GM03348 (cell line): ENCODE measurements at places on chromosomes 1 and 21.
A peak's percentile ranks its signal among the peaks of the same experiment; 100 is the strongest.

DNA sequence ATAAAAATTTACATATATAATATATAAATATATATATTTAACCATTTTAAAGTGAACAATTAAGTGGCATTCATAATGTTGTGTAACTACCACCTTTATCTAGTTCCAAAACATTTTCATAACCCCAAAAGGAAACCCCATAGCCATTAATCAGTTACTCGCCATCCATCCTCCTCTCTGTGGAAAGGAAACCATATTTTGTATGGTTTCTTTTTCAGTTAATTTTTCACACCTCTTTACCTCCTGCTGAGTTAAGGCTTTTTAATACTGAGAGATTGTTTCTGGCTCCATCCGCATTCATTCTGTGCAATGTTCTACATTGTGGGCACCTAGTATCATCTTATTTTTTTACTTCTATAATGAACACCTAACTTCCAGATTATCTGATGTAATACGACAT is 512.1 kb downstream of the LMO4 start:
- DNase-seq = no peak

GRCh38 chr1:53470155-53470554 is 11.0 kb downstream of the DMRTB1 start:
- DNase-seq = peak; percentile 80

- DNase-seq = no peak
Measured at GRCh38 chr1:228273720-228274451, 66.0 kb downstream of the OBSCN start.

DNA sequence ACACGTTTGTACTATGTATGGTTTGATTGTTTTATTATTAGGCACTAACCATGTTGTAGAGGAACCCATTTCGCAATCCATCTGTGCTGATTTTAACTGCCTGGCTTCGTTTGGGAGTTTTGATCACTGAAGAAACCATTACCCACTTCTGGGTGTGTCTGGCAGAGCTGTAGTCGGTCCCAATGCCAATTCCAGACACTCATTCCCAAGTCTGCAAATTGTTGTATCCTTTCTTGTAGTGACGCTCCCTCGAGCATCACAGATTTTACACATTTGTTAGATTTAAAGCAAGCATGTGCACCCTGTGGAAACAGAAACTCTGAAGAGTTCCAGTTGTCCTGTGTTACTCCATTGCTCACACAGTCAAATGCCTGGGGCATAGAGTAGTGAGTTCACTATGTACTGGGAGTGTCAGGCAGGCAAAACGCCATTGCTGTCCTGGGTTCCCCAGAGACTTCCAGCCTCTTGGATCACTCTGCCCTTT is 31.0 kb upstream of the EFCAB14 start:
- no peak for DNase-seq

DNA sequence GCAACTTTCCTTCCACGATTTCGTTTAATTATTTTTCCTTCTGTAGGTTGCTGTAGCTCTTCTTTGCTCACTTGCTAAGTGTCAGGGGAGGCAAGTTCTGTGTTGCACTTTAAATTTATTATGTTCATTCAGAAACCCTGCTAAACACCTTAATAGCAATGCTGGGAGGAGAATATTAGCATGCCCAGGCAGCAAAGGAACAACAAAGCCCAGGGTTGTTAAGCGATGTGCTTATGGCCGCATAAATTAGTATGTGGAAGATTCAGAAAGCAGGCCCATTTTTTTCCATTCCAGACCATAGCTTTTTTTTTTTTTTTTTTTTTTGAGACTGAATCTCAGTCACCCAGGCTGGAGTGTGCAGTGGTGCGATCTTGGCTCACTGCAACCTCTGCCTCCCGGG is 151.3 kb downstream of the BACH1 start:
- no peak for DNase-seq

DNA sequence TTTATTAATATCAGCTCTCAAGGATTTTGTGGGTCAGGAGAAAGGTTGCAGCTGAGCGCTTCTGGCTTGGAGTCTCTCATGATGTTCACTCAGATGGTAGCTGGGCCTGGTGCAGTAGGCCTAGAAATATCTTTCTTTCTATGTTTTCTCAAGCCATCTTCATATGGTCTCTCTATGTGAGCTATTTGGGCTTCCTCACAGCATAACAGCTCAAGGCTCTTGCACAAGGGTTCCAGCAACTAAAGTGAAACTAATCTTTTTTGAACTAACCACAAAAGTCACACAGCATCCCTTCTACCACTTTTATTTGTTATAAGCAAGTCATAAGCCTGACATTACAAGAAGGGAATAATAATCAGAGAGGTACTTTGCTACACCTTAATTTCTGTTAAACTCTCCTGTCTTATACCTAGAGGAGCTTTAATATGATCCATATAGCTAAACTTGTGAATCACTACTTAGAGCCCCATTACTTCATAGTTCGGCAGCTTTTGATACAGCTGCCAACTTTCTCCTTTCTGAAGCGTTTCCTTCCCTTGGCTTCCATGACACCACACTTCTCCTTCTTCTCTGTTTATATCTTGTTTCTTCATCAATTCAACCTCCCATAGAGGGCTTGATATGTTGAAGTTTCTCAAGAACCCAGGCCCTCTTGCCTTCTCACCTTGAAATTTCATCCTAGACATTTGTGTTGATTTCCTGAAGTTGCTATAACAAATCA is 720.2 kb downstream of the LTN1 start:
- DNase-seq = no peak

DNA sequence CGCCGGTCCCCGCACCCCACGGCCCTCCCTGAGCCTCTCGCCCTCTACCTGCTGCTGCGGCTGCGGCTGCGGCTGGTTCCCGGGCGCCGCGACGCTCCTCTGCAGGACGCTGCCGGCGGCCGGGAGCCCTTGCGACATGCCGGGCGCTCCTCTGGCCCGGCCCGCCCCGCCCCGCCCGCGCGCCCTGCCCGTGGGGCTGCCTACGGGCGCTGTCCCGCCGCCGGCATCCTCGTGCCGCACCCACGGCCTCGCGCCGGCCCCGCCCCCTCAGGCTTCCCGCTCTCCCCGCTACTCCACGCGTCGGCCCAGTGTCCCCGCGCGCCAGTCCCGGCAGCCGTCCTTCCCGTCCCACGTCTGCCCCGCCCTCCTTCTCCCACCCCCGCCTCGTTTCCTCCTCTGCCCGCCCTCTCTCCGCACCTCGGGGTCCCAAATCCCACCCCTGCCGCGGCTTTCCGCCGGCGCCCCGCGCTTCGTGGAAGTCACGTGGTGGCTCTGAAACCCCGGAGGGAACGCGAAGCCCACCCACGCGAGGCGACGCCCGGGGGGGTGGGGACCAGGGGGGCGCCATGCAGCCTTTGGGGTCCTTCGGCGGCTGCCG is at the start of gene BATF3:
TSS of gene BATF3 (minus strand) at position 216 of the 598 bp plus-strand sequence. CDS start at position 138, 78 bp downstream.
- peak; percentile 78 for DNase-seq

DNA sequence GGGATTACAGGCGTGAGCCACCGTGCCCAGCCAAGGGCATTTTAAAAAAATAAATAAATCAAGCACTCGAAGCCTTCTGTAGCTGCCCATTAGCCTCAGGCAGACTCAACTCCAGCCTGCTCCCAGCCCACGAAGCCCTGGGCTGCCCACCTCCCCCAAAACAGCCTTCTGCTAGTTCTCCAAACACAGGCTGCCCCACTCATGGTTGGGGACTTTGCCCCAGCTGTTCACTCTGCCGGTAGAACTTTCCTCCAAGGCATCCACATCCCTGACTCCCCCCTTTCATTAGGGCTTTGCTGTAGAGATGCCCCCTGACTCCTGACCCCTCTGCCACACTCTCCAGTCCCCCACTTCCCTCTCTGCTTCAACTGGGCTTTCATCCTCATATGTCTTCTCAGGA is 29.7 kb upstream of the LAPTM5 start:
- DNase-seq = no peak

- DNase-seq = peak; percentile 90
Measured at GRCh38 chr1:212667223-212668139, 32.2 kb downstream of the BATF3 start.

- no peak for DNase-seq
Measured at GRCh38 chr1:25698252-25698651, 81.7 kb downstream of the MAN1C1 start.

- DNase-seq = peak; percentile 77
Measured at GRCh38 chr1:67355745-67356424, 48.2 kb downstream of the IL12RB2 start.

DNA sequence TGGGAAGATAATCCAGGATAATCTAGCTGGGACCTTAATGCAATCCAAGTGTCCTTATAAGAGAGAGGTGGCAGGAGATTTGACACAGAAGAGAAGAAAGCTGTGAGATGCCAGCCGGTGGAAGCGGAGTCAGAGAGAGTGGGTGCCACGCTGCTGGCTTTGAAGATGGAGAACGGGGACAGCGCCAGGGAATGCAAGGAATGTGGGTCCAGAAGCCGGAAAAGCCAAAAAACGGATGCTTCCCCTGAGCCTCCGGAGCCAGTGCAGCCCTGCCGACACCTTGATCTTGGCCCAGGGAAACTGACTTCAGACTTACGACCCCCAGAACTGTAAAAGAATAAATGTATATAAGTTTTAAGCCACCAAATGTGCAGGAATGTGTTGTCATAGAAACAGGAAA is 152.6 kb downstream of the ZNF281 start:
- DNase-seq = no peak

GRCh38 chr1:73104749-73105148 is 822.4 kb upstream of the NEGR1 start:
- DNase-seq = no peak

- DNase-seq = no peak
Measured at GRCh38 chr1:70061231-70061630, 144.1 kb downstream of the LRRC40 start.

DNA sequence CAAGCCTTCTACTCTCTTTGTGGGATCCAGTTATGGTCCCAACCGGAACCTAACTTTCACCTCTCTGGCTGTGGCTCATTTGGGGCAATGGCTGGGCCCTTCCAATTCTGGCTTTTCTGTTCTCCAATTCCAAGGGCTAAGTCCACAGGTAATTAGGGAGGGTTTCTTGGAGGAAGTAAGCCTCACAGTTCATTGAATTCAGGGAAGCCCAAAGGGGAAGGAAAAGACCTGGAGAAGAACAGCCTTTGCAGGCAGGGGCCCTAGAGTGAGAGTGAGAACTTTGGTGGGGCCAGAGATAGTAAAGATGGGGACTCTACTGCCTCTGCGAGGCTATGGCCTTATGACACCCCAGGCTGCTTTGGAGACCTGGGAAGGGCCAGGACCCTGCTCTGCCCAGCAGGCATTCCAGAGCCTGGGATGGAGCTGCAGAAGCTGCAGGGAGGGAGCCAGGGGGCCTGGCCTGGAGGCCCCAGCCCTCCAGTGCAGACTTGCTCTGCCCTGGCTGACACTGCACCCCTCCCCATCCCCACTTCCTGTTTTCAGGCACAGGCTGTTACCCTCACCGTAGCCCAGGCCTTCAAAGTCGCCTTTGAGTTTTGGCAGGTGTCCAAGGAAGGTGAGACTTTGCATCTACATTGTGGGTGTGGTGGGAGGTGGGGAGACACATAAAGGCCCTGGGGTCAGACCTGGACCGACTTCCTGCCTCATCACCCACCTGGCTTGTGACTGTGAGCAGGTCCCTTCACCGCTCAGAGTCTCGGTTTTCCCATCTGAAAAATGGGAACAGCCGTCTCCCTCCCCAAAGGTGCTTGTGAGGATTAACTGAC is 18.9 kb downstream of the LDLRAP1 start:
- no peak for DNase-seq

DNA sequence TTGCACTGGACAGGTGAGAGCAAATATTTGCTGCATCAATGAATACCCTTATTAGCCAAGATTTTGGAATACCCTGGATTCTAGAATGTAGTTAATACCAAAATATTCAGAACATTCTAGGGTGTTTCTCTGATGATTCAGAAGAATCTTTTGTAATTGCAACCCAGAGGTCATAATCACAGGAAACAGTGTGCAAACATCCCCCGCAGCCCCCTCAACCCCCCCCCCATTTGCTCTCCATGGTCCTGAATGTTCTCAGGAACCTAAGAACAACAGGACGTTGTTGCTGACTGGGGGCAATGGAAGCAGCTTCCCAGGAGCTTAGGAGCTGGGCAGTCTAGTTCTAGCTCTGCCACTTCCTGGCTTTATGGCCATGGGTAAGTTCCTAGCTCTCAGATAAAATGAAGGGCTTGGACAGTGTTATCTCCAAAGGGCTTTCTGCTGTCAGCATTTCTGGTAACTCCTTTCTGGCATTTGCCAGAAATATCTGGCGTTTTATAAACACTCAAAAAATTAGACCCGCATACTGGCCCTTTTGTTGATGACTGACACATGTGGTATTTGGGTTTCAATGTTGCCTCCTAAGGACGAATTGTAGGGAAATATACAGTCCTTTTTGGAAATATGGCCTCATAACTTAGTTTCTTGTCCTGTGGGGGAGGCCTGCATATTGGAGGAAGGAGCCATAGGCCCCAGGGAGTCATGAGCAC is 178.6 kb downstream of the RRAGC start:
- DNase-seq = no peak

DNA sequence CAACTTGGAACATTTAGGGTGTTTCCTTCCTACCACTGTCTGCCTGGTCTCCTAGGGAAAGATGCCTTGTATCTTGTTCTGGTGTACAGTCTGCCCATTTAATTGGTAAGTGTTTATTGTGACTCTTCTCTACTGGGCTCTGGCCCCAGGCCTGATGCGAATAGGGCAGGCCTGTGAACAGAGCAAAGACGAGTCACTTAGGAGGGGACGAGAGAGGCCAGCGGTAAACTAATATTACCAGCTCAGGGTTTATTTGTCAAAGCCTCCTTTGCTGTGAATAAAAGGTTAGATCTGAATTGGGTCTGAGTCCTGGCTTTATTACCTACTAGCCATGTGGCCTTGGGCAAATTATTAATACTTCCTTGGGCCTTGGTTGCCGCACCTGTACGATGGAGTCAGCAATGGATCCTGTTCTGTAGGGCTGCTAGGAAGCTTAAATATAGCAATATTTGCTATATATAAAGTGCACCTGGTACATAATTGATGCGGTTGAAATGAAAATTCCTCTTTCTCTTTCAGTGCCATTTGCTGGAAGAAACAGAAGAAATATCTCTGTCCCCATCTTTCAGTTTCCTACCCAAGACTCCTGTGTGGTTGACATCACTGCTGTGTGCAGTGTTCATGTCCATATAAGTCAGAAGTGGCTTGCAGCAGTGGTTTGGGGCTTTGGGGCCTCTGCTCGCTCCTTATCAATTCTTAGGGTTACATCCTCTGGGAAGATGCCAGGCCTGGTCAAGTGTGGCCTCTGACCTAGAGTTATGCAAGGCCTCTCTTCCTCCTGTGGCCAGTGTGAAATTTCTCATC is 32.4 kb downstream of the MAPKAPK2 start:
- DNase-seq = no peak

GRCh38 chr1:214569357-214570004 is 18.1 kb upstream of the PTPN14 start:
- DNase-seq = peak; percentile 26

DNA sequence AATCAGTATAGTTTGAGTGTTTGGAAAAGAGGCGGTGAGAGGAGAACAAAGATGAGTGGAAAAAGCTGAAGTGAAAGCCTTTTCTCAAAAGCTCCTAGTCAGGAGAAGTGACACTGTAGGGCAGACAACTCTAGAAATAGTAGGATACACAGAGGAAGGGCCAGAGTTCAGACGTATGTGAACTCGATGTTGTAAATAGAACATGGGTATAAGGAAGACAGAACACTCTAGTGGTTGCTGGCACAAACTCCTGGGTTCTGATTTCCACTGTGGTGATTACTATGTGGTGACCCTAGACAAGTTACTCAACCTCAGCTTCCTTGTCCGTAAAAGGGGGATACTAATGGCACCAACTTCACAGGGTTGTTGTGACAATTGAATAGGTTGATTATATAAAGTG is 30.2 kb upstream of the MGST3 start:
- DNase-seq = no peak
